CD8-positive, alpha-beta memory T cell (primary cell): ENCODE measurements at places on chromosomes 2 and 18. TPM values are rescaled to one million over a fixed set of nuclear protein-coding genes. Genes with fewer than 3 reads are reported as not detected.

Gene PROM2
- not detected for polyA plus RNA-seq

- H3K27me3 ChIP-seq, result no peaks in the 10 kb centered on the region
- DNase-seq, result no peak
- H3K4me3 ChIP-seq, result no peak overlapping the region
- no peaks in the 10 kb centered on the region for H3K4me1 ChIP-seq
- no peak overlapping the region for H3K27ac ChIP-seq
- no peaks in the 10 kb centered on the region for H3K36me3 ChIP-seq
Observed at GRCh38 chr2:226544596-226545210, 254.9 kb downstream of the IRS1 start.

DNA sequence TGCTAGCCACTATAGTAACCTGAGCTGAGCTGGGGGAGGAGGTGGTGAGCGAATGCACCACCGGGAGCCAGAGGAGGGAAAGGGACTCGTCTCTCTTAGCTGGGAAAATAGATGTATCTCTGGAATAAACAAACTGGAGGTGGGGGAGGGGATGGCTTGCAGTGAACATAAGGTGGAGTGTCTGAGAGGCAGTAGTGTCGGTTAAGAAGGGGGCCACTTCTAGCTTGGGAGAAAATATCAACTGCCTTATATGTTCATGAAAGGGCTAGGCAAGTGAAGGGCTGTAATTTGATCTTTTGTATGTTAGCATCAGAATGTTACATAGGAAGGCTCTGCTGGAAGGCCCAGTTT is 2.2 kb downstream of the SETBP1 start:
- H3K4me1 ChIP-seq, result peaks cover 4% of the 10 kb centered on the region
- no peak overlapping the region for H3K27ac ChIP-seq
- H3K36me3 ChIP-seq, result no peaks in the 10 kb centered on the region
- no peaks in the 10 kb centered on the region for H3K27me3 ChIP-seq
- no peak overlapping the region for H3K4me3 ChIP-seq

- no peak overlapping the region for H3K4me3 ChIP-seq
- H3K4me1 ChIP-seq, result peaks cover 5% of the 10 kb centered on the region
- H3K36me3 ChIP-seq, result no peaks in the 10 kb centered on the region
- DNase-seq, result no peak
- H3K27ac ChIP-seq, result no peak overlapping the region
- no peaks in the 10 kb centered on the region for H3K27me3 ChIP-seq
Observed at GRCh38 chr2:199907008-199907714, 3.9 kb upstream of the C2orf69 start.

Gene SERPINB13
- not detected for polyA plus RNA-seq
